ENCODE measurements at places on chromosomes 1 and 21.

DNA sequence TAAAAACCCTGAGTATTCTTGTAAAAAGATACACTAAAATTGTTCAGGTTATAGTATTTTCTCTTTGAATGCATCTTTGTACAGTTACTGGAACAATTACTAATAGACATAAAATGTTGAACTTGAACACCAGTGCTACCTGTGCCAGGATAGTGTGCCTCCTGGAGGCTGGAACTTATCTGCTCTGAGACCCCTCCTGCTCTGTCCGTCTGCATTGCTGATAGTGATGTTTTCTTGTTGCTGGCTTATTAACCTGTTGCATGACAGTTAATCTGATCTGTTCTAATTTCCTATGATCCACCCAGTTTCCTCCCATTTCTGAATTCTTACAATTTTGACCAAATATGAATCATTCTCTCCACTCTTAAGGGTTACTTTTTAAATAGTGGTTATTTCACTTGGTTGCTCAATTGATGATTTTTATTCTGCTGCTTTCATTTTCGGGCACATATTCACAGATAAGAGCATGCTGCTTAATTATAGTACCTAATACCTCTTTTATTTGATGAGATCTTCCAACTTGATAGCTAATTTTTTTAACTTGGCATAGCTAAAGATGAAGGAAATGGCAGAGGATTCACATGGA is 101.4 kb downstream of the CC2D1B start:
- no peak for DNase-seq

DNA sequence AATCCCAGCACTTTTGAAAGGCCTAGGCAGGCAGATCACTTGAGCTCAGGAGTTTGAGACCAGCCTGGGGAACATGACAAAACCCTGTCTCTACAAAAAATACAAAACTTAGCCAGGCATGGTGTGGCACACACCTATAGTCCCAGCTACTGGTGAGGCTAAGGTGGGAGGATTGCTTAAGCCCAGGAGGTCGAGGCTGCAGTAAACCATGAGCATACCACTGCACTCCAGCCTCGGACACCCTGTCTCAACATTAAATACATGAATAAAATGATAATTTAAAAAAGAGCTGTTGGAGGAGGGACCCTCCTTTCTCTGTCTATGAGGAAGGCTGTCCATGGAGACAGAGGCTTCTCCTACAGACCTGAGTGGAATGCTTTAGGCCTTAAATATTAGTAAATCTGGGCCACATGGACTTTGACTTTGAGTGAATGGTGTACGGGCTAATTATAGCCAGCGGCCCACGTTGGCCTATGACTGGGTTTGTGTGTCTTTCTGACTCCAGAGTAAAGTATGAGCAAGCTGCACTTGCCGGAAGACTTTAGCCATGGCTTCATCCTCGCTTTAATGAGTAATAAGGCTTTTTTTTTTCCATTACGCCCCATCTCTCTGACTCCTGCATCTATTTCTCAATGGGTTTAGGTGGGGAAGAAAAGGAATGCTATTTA is 21.3 kb downstream of the RAB3B start:
- DNase-seq = no peak

- DNase-seq = no peak
Observed at GRCh38 chr1:4404854-4405590, 249.4 kb upstream of the AJAP1 start.

DNA sequence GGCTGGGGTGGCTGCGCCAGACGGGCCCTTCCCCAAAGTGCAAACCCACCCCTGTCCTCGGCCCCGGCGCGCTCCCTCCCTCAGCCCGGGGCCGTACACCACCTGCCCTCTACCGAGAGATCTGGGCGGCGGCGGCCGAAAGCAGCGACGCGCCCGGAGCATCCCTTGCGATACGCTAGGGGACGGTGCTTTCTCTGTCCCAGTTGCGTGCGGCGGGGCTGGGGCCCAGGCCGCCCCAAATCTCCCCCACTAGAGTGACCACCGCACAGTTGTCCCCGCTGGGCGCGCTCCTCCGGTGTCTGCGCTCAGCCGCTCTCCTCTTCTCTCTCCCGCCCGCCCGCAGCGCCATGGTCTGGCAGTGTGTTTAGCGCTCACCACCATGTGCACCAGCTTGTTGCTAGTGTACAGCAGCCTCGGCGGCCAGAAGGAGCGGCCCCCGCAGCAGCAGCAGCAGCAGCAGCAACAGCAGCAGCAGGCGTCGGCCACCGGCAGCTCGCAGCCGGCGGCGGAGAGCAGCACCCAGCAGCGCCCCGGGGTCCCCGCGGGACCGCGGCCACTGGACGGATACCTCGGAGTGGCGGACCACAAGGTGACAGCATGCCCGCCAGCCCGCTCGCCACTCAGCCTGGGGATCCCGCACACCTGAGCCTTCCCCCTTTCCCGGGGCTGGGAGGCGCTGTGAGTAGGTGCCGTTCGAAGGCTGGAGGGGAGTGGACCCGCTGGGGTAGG is 1.0 kb downstream of the ST6GALNAC5 start:
- no peak for DNase-seq

GRCh38 chr1:38800720-38801671 is 58.6 kb downstream of the RRAGC start:
- no peak for DNase-seq

DNA sequence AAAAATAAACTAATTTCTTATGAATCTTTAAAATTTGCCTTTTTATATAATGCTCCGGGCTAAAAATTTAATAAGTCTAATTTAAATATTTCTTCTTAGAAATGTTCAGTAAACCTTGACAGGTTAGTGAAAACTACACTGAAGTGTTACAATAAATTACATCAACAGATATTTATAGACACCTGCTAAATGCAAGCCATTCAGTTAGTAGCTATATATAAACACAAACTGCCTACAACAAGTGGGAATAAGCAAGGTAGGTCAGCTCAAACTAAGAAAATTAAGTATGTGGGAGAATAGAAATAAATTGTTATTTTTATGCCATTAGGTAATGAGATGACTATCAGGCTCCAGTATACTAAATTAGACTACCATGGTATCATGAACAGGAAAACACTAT is 215.6 kb downstream of the DENND1B start:
- DNase-seq = no peak

DNA sequence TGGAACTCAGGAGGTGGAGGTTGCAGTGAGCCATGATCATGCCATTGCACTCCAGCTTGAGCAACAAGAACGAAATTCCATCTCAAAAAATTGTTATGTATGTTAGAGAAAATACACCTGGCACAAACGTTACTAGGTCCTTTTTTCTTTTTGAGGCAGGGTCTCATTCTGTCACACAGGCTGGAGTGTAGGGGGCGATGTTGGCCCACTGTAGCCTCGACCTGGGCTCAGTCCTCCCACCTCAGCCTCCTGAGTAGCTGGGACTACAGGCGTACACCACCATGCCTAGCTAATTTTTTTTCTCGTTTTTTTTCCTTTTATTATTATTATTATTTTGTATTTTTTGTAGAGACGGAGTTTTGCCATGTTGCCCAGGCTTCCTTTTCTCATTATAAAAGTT is 4.4 kb downstream of the HAX1 start:
- no peak for DNase-seq

GRCh38 chr1:200834383-200834782 is 38.4 kb upstream of the GPR25 start:
- no peak for DNase-seq

DNA sequence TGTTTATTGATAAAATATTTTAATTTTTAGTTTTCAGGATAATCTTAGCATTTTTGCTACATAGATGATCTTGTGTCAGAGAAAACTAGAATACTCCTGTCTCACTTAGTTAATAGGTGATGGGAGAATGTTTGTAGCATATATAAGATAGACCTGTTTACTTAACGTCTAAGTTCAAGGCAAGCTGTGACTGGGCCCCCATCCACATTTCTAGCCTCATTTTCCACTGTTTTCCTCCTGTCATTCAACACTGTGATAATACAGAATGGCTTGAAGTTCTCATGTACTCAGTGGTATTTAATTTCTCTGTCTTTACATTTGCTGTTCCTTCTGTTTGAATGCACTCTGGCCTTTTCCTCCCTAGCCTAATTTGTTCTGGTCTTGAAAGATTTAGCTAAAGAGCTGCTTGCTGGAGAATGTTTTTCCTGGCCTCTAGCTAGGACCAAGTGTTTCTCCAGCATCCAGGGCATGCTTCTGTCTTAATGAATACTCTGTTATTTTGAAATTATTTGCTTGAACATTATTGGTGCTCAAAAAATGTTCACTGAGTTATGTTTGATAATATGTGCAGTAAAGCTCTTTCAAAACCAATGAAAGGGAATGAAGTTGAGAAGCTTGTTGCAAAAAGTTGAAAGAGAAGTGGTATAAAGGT is 37.3 kb downstream of the USP25 start:
- no peak for DNase-seq

DNA sequence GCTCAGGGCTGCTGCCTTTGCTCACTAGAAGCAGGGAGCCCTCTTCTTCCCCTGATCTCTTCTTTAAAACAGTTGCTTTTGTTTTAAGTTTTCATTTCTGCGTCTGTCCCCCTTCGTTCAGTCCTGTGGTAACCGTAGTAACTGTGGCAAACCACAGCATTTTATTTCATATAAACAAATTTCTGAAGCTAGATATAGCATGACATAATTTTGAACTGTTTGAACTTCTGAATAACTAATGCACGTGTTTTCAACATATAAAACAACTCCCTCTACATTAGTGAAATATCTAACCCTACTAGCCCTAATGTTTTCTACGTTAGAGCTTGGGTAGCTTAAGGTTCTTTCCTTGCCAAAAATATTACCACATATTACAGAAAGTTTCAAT is 104.6 kb downstream of the DISP1 start:
- no peak for DNase-seq

DNA sequence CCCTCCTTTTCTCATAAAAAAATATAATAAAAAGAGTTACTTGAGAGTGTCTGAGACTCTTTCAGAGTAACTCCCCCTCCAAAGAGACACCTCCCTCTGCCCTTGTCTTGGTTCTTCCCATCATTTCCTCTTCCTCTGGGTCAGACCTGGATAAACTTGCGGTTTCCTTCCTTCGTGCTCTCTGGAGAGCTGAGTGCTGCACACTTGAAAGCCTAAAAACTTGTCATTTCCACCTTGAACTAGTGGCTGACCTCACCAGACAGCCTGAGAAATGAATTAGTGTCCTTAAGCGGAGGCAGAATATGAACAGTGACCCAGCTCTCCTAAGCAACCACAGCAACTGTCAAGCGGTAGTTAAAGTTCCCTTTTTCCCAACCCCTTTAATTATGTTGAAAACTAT is 88.4 kb upstream of the PROX1 start:
- DNase-seq = no peak

DNA sequence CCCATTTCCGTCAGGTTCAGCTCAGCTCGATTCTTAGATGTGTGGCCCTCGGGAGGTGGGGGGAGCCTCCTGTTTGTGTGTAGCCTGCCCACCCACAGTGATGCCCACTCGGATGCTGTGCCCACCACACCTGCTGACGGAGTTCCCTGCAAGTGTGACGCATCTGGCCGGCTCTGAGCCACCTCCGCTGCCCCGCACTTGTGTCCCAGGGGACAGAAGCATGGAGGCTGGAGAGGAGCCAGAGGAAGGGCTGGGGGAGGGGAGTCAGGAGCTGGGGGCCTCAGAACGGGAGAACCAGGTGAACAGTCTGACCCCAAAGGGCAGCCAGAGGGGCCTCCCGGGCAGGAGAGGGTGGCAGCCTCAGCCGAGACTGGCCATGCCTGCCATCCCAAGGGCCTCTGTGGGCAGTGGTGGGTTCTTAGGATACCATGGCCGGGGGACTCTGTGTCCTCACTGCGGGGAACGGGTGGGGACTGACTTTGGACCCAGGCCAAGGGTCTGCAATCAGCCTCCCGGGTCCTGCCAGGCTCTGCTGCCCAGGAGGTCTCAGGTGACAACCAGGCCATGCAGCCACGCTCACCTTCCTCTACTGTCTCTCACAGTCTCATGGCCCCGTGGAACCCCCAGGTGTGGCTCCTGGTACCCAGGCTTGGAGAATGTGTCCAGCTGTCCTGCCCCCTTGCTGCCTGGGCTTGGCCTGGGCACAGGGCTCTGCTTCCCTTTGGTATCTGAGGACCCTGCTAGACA is 267.2 kb upstream of the VAMP3 start:
- no peak for DNase-seq

- no peak for DNase-seq
Observed at GRCh38 chr1:156795787-156796186, 20.9 kb downstream of the SH2D2A start.

- DNase-seq = no peak
Observed at GRCh38 chr1:30670240-30671060, 52.9 kb downstream of the MATN1 start.

DNA sequence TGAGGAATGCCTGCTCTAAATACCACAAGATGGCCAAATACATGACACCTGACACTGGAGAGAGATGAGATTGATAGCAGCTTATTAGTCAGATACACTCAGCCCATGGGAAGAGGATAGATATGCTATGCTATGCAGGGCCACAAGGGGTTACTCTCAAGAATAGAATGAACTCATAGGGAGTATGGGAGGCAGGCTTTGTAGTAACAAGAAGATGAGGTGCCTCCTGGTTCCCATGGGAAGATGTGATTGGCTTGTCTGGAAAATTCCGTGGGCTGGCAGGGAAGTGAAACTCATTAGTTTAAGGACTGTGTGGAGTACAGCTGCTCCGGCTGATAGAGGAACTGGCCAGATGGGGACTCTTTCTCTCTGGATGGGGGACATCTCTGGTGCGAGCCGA is 16.5 kb downstream of the CCDC30 start:
- no peak for DNase-seq

- DNase-seq = no peak
Observed at GRCh38 chr1:96482616-96483015, 239.0 kb upstream of the PTBP2 start.

GRCh38 chr1:91099746-91100621 is 78.1 kb upstream of the ZNF644 start:
- DNase-seq = no peak

GRCh38 chr1:220967911-220968310 is 88.7 kb downstream of the HLX start:
- DNase-seq = no peak

DNA sequence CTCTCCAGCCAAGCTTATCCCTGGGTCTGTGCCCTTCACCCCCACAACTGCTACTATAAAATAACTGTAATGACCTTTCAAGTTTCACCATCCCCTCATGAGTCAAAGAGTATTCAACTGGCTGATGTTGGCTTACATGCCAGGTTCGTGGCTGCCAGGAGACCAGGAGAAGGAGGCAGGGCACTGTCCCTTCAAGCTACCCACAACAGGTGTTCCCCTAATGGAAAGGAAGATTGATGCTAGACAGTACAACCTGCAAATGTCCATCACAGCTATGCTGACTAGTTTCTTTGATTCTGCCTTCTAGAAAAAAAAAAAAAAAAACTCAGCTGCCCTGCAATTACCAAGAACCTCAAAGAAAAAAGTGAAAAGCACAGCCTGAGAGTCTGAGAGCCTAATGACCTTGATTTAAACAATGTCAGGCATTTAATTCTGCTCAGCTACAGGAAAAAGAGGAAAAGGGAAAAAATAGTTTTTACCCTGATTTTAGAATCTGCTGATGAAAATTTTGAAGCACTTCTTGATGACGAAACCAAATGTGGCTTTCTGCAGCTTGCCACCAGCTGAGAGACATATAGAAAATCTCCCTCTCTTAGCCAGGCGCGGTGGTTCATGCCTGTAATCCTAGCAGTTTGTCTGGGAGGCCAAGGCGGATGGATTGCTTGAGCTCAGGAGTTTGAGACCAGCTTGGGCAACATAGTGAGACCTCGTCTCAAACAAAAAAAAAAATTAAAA is 82.7 kb upstream of the ROR1 start:
- no peak for DNase-seq
